ENCODE measurements at places on chromosomes 12 and 14.

DNA sequence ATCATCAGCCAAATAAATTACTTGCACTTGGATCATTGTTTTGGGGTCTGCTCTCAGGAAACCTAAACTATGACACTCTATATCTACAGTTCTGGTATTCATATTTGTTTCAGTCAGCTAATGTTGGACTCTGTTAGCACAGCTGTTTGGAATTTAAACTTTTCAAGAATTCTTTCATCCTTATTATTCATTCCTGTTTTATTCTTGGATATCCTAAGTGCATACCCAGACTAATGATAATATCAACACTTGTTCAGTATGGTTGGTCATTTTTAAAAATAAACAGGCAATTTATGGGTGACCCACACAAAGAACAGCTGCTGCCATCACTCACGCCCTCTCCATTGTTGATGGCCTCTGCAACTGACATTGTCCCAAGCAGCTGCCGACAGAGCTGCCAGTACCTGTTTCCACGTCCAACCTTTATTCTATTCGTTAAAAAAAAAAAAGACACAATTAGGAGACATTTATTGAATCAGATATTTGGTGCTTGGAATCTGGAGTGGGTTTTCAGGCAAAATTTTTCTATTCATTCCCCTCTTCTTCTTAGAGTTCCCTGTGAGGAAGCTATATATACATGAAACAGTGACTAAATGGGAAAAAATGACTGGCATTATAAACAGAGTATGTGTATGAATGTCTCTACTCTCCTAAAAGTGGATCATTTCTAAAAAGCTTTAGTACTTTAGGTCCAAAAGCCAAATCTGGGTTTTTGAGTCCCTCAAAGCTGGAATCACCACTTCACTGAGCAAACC lies 252.1 kb upstream of the NAV3 start:
- DNase-seq = no peak

DNA sequence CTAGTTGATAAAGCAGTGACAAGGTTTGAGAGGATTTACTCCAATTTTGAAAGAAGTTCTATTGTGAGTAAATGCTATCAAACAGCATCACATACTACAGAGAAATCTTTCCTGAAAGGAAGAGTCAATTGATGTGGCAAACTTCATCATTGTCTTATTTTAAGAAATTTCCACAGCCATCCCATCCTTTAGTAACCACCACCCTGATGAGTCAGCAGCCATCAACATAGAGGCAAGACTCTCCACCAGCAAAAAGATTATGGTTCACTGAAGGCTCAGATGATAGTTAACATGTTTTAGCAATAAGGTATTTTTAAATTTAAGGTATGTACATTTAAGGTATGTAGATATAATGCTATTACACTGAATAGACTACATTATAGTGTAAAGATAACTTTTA lies 122.1 kb upstream of the ARHGAP5 start:
- DNase-seq = no peak

GRCh38 chr12:85782711-85783110 lies 53.5 kb downstream of the RASSF9 start:
- DNase-seq = no peak

- no peak for DNase-seq
Observed at GRCh38 chr12:126228936-126229335, 1163.7 kb downstream of the AACS start.

DNA sequence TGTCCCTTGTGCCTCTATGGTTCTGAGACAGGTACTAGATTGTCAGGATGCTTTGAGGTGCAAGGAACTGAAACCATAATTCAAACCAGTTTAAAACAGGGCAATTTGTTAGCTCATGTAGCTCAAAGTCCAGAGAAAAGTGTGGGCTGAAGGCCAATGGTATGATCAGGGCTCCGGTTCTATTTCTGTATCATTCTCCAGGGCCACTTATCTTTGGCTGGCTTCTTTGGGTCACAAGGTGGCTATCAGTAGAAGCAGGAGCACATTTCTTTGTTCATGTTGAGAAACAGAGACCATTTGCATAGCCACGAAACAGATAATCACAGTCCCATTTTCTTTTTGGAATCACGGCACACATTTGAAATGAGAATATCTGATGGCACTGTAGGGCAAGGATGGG lies 294.9 kb downstream of the ETNK1 start:
- no peak for DNase-seq

GRCh38 chr12:130436741-130437501 lies 99.2 kb downstream of the PIWIL1 start:
- DNase-seq = no peak

- no peak for DNase-seq
Observed at GRCh38 chr12:22722081-22722480, 97.1 kb downstream of the ETNK1 start.

DNA sequence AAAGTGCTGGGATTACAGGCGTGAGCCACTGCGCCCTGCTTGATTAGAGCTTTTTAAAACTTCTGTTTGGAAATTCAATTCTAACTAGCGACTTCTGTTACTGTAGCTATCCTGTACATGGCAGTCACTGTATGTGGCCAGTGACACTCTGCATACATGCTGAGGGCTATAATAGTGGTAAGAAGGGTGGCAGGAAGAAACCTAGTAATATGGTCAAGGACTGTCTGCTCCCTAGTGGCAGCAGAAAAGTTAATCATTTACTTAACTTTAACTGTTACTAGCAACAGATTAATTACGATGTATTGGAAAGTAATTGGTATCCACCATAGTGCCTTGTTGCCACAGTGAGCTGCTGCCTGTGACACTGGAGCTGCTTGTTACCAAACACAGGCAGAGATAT lies 149.0 kb downstream of the KITLG start:
- DNase-seq = no peak

DNA sequence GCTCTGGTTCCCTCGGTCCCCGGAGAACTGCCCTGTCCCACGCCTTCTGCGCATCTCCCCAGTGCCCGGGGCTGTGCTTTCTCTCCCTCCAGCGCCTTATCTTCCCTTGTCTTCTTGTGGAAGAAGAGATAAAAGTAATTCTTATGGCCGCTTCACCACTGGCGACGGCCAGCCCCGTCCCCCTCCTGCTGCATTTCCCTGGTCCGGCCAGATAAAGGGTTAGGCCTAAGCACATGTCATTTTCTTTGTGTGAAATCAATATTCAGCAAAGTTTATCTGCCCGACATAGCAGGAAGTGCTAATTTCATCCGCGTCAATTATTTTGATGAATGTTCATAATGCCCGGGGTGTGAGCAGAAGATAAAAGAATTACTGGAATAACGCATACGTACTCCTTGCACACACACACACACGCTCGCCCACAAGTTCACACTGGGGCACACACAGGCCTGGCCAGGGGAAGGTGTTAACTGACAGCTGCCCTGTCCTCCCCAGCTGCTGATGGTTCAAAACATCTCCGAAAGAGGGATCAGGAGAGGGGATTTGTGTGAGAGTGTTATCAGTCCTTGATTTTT lies 177.7 kb upstream of the LHX5 start:
- DNase-seq = no peak

- no peak for DNase-seq
Observed at GRCh38 chr12:93763746-93764147, 86.6 kb downstream of the CRADD start.

- DNase-seq = no peak
Observed at GRCh38 chr14:38311655-38312054, 55.8 kb upstream of the CLEC14A start.

GRCh38 chr14:72700338-72701236 lies 193.3 kb downstream of the DPF3 start:
- no peak for DNase-seq

DNA sequence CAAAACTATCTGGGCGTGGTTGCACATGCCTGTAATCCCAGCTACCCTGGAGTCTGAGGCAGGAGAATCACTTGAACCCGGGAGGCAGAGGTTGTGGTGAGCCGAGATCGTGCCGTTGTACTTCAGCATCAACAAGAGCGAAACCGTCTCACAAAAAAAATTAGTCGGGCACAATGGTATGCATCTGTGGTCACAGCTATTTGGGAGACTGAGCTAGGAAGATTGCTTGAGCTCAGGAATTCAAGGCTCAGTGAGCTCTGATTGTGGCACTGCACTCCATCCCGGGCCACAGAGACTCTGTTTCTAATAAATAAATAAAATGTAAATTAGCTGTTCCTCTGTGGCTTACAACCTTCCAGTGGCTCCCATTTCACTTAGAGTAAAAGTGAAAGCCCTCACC lies 28.0 kb downstream of the RCOR1 start:
- DNase-seq = no peak

DNA sequence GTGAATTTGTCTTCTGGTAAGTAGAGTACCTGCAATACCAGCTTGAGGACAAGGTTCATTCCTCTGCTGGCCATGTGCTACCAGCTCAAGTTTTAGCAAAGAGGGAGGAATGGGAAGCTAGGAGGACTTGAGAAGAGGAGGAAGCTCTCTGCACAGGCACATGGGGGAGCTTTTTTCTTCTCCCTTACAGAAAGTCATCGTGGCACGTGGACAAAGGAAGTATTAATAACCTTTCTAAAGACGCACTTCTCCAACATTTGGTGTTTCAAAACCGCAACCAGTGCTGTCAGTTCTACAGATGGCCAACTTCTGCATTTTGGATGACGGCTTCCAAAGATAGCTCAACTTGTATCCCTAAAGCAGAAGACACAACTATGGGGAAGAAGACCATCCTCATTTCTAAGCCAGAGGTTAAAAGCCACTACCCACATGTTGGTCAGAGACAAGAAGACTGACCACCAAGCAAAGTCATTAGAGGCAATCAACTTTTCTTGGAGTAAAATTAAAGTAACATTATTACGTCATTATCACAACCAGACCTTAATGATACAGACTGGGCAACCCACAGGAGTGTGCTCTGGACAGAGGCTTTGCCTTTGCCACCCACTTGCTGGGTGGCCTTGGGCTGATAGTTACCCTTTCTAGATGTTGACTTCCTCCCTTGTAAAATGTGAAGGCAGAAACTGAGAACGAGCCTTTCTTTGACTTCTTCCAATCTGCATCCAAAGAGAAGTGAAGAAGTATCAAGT lies 12.3 kb upstream of the TMED10 start:
- no peak for DNase-seq

GRCh38 chr12:108685469-108686260 lies 45.7 kb downstream of the CORO1C start:
- DNase-seq = no peak

- no peak for DNase-seq
Observed at GRCh38 chr14:62453226-62453625, 592.0 kb downstream of the KCNH5 start.

GRCh38 chr12:93679308-93679925 lies 2.2 kb downstream of the CRADD start:
- DNase-seq = no peak

GRCh38 chr14:99249389-99249788 lies 22.6 kb downstream of the BCL11B start:
- no peak for DNase-seq

- DNase-seq = peak; percentile 33
Observed at GRCh38 chr14:75280831-75281653, 2.4 kb downstream of the FOS start.

DNA sequence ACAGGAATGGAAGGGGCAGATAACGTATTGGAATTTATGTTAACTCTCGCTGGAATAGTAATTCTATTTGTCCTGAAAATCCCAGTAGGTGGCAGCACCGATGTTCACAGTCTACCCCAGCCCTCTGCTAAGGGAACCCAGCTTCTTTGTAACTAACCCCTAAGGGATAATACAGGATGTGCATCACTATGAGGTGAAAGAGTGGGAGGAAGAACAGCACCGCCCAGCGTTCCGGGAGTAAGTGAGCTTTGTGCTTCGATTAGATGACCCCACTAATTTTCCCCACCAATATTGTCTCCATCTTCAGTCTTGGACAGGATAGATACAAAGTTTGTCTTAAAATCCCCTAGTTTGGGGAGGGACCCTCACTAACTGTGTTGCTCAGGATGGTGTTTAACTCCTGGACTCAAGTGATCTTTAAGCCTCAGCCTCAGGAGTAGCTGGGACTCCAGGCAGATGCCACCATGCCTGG lies 2.7 kb downstream of the SLC2A3 start:
- DNase-seq = peak; percentile 79

DNA sequence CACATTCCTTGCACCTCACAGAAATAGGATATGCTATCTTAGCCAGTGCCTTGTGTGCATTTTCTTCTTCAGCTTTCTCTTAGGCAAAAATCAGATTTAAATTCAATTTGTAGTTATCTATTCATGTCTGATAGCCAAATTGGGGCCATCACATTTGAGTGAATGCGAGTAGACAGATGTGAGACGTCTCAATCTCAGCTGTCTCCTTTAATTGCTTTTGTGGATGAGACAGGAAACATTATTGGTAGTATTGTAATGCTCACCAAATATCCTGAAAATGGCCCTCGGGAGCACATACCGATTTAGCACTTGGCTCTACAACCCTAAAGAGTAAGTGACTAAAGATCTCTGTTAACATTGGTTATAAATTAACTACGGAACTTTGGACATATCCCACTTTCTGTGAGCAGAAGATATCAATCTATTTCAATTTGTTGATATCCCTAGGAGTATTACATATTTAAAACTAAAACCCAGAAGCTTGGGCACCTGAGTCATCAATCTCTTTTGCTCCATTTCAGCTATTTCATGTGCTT lies 1012.5 kb upstream of the TMEM132C start:
- no peak for DNase-seq

DNA sequence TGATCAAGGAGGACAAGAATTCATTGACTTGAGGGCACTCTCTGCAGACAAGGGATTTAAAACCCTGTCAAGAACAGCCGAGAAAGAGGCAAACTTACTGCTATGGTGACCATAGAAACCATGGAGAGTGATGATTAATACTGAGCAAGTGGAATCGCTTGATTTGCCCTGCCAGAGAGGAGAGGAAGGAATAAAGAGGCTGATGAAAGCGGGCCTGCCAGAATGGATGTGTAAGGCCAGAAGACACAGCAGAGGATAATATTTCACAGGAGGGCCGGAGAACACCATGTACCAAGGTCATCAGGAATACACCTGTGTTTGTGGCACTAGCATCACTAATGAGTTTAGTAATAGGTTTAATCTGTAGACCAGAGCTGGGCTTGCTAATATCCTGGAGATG lies 221.8 kb upstream of the DCN start:
- no peak for DNase-seq
